Activated T-cell treated with anti-CD3 and anti-CD28 coated beads, Interleukin-2, amount 50 U/mL, for 4 hours (primary cell): ENCODE measurements at places on chromosomes 3 and 15. TPM values are rescaled to one million over a fixed set of nuclear protein-coding genes. Genes with fewer than 3 reads are reported as not detected.
A peak's percentile ranks its signal among the peaks of the same experiment; 100 is the strongest.

Gene CACNA2D3
- total RNA-seq = not detected

DNA sequence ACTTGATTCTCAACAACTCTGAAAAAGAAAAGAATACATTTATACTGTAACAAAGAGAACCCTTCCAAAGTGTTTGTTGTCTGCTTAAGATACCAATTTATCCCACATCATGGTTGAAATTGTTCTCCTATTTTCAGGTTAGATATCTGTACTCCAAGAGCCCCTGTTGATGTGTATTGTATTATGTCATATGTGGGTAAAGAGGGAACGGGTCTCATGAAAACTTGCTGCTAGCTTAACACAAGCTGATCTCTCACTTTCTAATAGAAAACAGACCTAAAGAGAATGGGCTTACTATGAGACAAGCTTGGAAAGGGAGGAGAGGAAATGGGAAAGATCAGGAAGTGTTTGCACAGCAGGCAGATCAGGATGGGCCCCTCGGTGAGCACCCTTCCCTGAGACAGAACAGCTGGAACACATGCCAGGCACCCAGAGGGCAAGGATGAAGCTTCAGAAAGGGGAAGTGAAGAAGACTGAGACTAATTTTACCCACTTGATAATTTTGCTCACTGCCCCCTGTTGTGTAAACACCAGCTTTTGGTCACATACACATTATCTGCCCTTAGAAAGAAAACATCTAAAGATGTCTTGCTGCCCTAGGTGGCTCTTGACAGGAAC is 747.9 kb upstream of the CCDC54 start:
- DNase-seq = no peak

Gene SEMA3F
- total RNA-seq = 0.24 TPM

- DNase-seq = no peak
Observed at GRCh38 chr3:75129101-75129500, 514.6 kb upstream of the CNTN3 start.

Gene LRRK1
- 1.8 TPM for total RNA-seq

Gene SPATA12
- not detected for total RNA-seq

DNA sequence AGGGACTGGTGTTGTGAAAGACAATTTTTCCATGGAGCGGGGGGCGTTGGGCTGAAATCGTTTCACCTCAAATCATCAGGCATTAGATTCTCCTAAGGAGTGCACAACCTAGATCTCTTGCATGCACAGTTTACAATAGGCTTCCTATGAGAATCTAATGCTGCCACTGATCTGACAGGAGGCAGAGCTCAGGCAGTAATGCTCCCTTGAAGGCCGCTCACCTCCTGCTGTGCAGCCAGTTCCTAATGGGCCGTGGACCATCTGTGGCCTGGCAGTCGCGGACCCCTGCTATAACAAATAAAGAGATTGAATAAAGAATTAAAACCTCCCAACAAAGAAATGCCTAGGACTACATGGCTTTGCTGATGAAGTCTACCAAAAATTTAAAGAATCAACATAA is 25.3 kb upstream of the ANKRD28 start:
- DNase-seq = no peak

DNA sequence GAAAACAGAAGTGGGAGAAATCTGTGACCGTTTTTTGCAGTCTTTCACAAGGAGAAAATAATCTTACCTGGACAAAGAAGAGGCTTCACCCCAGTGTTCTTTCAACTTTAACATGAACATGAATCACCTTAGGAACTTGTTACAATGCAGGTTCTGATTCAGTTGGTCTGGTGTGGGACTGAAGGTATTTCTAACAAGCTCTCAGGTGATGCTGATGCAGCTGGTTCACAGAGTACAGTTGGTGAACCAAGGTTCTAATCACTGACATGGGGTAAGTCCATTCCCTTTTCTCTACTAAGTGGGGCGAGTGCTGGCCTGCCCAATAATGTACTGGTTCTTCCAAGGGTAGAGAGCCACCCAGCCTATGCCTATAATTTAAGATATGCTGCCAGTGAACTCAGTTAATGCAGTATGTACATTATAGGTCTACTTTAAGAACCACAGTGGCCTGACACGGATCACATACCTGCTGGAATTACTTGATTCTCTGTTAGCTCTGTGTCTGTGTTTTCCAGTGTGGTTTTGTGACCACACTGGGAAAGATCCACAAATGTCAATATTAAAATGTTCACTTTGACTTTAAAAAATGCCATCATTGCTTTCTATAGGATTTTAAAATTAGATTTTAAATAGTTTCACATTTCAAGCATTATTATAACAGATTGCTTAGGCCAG is 304.1 kb downstream of the ZNF621 start:
- no peak for DNase-seq

Gene IQCF5
- not detected for total RNA-seq

Gene ATRIP
- total RNA-seq = 17.5 TPM

Gene ZDHHC23
- 3.8 TPM for total RNA-seq

Gene GUCA1C
- total RNA-seq = not detected

- DNase-seq = no peak
Observed at GRCh38 chr3:106811376-106811775, 565.9 kb upstream of the CCDC54 start.

- DNase-seq = no peak
Observed at GRCh38 chr3:128122013-128122412, 1.6 kb downstream of the RUVBL1 start.

Gene SLC25A26
- total RNA-seq = 31.4 TPM

Gene MORC1
- not detected for total RNA-seq

Gene CFAP91
- total RNA-seq = 0.16 TPM

- no peak for DNase-seq
Observed at GRCh38 chr3:5022187-5022965, 43.1 kb downstream of the BHLHE40 start.

- DNase-seq = no peak
Observed at GRCh38 chr3:152091725-152092124, 177.0 kb upstream of the MBNL1 start.

Gene KIF7
- 3.2 TPM for total RNA-seq

- no peak for DNase-seq
Observed at GRCh38 chr3:73667889-73668288, 43.1 kb upstream of the PDZRN3 start.

GRCh38 chr15:39132070-39132469 is 448.8 kb upstream of the THBS1 start:
- no peak for DNase-seq

Gene CFAP100
- total RNA-seq = not detected

GRCh38 chr3:29275309-29275708 is 5.6 kb upstream of the RBMS3 start:
- DNase-seq = no peak

- DNase-seq = no peak
Observed at GRCh38 chr3:9402410-9403228, 5.2 kb downstream of the SETD5 start.

DNA sequence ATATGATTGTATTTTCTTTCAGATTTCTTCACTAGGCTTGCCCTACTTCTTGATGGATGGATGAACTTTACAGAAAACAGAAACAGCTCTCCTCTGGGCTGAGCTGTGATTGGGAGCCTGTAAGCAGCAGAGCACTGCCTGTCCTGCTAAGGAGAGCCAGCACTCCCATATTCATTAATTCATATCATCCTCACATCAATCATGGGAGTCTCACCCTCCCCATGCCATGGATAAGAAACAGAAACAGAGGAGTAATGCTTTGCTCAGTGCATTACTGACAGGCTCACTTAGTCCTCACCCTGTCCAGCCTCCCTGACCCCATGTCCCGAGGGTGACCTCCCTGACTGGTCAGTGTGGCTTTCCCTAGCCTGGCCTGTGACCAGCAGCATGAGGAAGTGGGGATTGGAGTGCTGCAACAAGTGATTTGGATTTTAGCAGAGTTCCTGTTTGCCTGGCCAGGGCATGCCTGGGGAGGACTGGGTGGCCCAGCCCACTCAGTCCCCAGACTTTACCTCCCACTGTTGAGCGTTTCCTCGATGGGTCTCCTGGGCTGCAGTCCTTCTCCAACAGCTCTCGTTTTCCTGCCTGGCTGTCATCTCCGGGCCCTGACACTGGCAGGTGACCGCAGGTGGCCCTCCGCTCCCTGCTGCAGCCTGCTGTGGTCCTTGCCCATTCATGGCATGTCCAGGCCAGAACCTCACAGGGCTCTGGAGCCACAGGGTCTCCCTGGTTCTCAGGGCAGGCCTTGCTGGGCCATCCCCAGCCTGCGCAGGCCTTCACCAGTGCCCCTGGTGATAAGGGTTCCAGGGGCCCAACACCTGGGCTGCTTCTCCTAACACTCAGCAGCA is 1.3 kb upstream of the TMIE start:
- DNase-seq = no peak

- DNase-seq = no peak
Observed at GRCh38 chr15:85769182-85769900, 25.4 kb downstream of the KLHL25 start.

- no peak for DNase-seq
Observed at GRCh38 chr3:186360779-186361178, 1.3 kb downstream of the DGKG start.

DNA sequence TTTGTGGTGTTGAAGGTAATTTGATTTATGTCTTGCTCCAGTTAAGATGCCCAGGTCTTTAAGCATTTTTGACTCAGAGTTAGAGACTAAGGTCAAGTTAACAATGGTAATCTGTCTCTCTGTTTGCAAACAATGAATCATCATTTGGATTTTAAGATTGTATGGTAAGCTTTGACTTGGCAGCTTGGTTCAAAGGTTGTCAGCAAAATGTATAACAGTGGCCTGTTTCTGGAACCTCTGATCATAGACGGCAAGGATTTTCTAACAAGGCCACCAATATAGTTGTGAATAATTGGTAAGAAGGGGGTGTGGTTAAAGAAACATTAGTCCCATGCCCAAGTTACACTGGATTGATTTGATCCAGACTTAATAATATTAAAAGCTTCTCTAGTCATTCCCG is 775.2 kb upstream of the GOLIM4 start:
- no peak for DNase-seq

GRCh38 chr15:93706495-93707292 is 524.7 kb upstream of the MCTP2 start:
- no peak for DNase-seq

- DNase-seq = no peak
Observed at GRCh38 chr15:81940467-81941451, 105.1 kb downstream of the MEX3B start.

DNA sequence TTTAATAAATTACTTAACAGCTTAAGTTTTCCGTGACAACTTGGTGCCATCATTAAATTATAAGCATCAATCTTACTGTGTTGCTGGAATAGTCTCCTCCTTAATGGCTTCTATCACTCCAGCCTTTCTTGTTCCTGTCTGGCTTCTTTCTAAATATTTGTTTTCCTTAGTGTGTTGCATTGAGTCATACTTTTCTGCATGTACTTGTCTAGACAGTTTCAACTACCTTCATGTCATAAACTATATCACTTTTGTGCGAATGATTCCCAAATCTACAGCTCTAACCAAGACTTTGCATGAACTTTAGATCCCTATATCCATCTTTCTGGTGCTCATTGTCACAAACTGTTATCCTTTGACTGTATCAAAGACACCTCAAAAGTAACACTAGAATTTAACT is 78.4 kb downstream of the AKAP13 start:
- DNase-seq = no peak

DNA sequence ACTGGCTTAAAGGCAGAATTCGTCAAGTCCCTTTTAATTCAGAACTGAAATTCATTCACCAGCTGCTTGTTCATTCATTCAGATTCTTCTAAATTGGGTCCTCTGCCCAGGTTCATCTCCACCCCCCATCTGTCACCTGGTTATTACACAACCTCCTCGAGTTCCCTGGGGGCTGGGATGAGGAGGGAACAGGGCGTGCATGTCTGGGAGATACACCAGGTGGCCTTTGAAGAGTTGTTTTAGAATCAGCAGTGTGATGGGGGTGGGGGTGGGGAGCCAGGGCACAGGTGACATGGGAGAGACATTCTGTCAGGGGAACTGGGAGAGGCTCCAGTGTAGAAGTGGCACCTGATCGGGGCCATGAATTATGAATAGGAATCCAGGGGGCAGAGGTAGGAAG is 8.2 kb downstream of the SNX33 start:
- no peak for DNase-seq

Gene CACNA1D
- total RNA-seq = 0.51 TPM

Gene C3orf49
- total RNA-seq = not detected

DNA sequence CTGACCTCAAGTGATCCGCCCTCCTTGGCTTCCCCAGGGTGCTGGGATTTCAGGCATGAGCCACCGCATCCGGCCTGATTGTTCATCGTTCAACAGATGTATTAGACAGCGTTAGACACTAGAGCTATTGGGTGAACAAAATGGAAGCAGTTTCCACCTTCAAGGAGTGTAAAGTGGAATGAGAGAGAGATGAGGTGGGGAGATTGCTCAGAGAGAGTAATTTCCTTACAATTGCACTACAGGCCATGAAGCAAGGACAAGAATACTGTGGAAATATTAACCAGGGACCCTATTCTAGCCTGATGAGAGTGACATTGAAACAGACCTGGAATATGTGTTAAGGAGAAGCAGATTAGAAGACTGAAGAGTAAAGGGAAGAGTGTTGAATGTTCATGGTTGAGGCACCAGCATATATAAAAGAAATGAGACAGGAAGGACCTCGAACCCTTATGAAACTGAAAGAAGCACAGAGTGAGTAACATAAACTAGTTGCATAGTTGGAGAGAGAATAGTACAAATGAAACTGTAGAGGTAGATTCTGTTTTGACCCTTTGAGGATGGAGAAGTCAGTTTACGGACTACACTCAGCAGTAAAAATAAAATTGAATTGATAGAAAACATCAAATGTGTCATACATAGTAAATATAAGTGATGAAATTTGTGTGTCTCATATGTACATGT is 7.2 kb downstream of the RTF1 start:
- DNase-seq = no peak

DNA sequence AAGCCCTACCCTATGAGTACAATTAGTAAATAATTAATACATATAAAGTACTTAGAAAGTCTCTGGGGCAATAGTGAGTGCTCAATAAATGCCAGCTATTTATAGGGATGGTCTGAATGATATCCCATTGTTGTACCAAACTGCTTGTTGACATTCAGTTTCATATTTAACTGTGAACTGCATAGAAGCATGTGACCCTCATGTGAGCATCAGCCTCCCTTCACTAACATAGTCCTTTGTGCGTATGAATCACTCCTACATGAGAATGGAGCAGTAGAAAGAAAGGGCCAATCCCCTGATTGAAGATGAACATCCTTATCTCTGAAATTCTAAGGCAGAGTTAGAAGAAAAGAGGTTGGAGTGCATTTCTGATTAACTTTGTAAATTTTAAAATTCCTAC is 68.7 kb upstream of the ATP10A start:
- no peak for DNase-seq

DNA sequence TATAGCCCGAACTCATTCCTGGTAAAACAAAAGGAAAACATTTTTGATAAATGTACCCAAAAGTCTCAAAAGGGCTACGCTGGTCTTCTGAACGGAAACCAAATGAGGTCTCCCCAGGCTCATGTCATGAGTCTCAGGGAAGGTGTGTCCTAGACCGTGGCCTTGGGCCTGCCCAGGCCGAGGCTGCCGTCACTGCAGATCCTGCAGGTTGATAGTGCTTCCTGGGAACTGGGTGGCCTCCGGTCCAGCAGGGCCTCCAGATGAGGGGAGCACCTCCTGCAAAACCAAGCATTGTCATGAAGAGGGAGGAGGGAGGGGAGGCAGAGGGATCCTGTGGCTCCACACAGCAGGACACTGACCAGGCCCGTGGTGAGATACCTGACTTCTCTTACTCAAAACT is 37.5 kb downstream of the ZXDC start:
- DNase-seq = no peak

GRCh38 chr15:89492111-89492641 is 4.2 kb downstream of the RHCG start:
- DNase-seq = no peak

GRCh38 chr3:197029511-197030167 is at the start of gene MELTF:
Gene MELTF, minus strand, starts transcription at chr3:197029817. Its CDS starts 115 bp downstream, at chr3:197029702.
- DNase-seq = peak; percentile 67
